H1 (cell line): ENCODE measurements at places on chromosomes 7 and 10.
A peak's percentile ranks its signal among the peaks of the same experiment; 100 is the strongest.

DNA sequence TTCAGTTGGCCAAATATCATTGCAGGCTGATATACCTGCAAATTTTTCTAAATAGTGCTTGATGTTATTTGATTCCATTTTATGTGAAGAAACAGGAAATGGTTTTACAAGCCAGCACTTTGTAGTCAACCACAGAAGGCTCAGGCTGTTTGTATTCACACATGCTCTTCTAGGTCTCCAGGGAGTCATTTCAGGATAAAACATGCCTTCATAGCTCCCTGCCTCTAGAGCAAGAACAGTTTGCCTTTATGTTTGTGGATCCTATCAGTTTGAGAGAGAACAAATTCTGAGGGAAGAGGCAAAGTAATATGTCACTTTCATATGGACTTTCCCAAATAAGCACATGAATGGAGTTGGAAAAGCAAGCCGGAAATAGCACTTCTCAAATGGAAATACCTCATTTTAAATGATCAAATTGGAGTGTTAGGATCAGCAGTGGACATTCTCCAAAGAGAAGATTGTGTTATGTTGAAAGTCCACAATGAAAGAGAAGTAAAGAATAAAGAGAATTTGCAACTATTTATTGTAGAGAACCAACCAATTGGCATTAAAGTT is 277.6 kb downstream of the KCND2 start:
- no peak for DNase-seq

DNA sequence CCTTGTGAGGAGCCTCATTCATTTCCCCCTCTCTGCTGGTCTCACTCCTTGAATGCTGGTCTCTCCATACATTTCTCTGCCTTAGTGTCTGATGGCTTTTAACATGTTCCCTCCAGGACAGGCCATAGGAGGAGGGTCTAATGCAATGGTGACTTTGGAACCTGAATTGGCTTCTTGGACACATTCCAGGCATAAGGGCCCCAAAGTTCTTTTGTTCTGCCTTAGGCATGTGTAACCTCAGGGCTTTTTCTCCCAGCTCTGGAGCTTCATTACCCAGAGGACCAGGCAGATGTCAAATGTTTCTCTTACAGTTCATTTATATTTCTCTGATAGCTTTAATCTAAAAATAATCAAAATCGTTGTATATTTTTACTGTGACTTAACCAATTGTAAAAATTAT is 162.6 kb downstream of the SDK1 start:
- no peak for DNase-seq

DNA sequence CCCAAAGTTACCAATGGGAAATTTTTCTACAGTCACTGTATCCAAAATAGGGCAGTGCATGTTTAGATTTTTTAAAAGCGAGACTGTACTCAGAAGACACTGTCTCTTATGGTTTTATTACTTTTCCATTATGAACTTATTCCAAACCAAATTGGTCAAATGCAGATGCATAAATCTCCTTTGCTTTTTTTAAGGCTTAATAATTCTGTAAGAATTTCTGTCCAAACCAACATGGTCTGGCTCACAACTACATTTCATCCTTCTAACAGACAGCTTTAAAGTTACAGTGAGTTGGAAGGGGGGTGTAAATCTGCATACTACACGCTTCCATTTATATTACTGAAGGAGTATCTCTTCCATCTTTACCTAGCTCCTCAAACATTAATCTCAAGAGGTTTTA is 199.2 kb downstream of the SLC25A13 start:
- DNase-seq, result no peak

GRCh38 chr10:132360766-132361447 is 28.9 kb downstream of the LRRC27 start:
- no peak for DNase-seq

- DNase-seq, result no peak
Observed at GRCh38 chr10:79416578-79417255, 28.7 kb downstream of the ZCCHC24 start.

GRCh38 chr7:43439631-43440401 is 143.1 kb upstream of the STK17A start:
- peak; percentile 85 for DNase-seq

DNA sequence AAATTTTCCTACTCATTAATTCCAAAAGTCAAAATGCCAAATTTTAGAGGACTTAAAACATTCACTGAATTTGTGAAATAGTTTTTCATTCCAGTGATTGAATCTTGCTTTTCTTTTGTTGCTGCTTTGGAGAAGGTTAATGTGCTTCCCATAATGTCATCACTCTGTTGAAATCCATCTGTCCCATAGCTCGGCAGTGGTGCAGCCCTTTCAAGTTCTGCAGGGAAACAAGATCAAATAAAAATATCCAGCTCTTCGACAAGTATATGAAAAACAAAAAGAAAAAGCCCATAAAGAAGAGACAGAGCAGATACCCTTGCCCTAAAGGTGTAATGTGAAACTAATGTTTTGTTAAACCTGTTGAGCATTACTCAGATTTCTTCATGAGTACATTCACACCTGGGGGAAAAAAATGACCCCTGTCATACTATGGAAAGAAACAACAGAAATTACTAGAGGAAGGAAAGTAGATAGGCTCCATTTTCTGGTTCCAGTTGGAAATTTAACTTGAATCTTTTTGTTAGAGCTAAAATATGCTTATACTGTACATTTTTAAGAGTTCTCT is 35.1 kb downstream of the AGR3 start:
- no peak for DNase-seq

- DNase-seq, result no peak
Observed at GRCh38 chr10:29120216-29120615, 168.7 kb upstream of the LYZL1 start.

DNA sequence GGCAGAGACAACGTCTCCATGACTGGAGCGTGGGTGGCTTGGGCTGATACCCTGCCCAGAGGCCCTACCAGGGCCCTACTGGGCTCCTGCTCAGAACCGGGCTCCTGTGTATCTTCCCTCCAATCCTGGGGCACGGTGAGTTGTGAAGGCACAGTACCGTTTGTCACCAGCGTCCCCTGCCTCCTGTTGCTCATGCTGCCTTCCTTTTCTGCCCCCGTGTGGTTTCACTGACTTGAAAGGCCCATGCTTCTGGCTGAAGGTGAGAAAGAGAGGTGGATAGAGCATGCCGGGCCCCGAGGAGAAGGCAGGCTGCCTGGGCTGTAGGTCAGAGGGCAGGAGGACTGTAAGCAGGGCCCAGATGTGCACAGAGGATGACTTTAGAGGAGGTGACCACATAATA is 9.1 kb upstream of the DMBT1 start:
- no peak for DNase-seq

- DNase-seq, result no peak
Observed at GRCh38 chr10:37390926-37391325, 265.5 kb downstream of the ANKRD30A start.

DNA sequence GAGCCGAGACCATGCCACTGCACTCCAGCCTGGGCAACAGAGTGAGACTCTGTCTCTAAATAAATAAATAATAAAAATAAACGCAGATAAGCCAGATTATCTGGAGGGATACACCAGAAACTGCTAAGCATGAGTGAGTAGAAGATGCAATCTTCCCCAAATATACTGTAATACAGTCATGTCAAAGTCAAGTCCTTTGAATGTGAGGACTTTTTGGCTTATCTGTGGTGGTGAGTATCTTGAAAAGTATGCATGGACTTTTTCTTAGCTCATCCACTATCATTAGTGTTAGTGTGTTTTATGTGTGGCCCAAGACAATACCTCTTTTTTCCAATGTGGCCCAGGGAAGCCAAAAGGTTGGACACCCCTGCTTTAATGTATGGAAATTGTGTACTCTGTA is 44.7 kb upstream of the PITRM1 start:
- no peak for DNase-seq

DNA sequence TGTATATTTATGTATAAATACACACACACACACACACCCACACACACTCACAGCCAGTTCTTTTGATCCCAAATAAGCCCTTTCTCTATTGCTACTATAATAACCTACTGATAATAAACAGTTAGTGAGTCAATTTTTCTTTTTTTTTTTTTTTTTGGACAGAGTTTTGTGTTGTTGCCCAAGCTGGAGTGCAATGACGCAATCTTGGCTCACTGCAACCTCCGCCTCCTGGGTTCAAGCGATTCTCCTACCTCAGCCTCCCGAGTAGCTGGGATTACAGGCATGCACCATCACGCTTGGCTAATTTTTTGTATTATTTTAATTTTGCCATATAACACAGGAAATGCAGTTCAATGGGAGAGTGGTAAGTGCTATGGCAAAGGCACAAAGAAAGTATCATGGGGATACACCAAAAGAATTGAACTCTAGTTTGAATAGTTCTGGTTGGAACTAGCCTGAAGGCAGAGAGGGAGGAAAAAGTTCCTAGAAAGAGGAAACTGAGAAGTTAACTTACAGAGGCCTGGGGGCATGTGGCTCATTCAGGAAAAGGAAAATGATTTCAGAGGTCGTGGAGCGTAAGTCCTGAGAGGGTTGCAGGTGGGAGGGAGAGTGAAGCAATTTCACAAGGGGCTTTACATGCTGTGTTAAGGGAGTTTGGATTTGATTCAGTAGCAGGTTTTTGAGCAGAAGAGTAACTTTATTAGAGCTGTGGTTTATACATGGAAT is 44.4 kb upstream of the JCAD start:
- no peak for DNase-seq

DNA sequence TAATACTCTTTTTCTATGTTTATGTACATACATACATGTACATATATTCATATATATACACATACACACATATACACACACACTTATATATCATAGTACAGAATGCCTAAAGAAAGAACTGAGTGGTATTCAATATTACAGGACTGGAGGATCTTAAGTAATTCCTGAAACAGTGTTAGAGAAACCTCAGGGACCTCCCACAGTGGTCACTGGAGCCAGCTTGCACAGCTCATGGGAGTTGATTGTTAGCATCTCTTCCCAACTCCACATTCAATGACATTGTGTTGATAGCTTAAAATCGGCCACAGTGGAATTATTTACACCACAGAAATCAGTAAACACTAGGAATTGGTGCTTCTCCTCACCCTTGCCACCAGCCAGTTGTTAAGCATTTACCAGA is 6.0 kb downstream of the LRRC17 start:
- DNase-seq, result no peak

DNA sequence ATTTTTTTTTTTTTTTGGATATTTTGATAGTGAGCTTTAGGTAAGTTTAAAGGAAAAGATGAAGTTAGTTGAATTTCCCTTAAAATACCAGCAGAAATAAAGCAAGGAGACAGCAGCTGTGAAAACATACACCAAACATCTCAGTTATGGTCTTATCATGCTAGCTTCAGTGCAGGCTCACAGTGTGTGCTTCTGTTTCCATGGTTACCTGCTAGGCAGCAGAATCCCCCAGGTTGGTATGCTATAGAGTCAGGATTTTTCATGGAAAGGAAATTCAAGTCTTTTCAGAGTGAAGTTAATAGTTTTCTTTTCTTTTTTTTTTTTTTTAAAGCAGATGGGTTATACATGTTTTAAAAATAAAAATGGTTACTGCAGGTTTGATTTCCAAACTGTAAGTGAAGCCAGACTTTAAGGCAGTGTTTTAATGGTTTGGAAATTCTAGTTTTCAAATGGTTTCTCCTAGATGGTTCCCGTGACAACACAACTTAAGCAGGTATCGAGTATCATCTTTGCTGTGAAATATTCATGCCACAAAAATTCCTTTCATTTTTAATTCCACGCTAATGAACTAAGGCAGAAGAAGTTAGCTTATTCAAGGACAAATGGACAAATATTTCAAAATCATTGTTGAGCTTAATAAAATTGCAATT is 230.9 kb downstream of the BICC1 start:
- no peak for DNase-seq

GRCh38 chr7:128738570-128739047 is 550 bp upstream of the CALU start:
- DNase-seq, result no peak

DNA sequence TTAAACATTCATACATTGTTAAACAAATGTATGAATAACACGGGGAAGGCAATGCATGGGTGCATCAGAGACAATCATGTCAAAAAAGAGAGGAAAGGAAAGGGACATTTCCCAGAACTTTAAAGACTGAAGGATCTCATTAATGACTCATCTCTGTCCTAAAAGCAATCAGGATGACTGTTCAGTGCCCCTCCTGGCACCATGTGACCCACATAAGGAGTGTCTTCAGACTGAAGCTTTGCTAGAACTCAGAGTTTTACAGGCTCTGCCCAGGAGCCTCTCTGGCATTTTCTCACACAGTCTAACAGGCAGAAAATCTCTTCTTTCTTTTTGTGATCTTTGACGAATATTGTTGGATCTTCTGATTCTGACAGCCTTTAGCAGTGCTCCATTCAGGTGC is 315.3 kb downstream of the OTUD1 start:
- DNase-seq, result no peak

DNA sequence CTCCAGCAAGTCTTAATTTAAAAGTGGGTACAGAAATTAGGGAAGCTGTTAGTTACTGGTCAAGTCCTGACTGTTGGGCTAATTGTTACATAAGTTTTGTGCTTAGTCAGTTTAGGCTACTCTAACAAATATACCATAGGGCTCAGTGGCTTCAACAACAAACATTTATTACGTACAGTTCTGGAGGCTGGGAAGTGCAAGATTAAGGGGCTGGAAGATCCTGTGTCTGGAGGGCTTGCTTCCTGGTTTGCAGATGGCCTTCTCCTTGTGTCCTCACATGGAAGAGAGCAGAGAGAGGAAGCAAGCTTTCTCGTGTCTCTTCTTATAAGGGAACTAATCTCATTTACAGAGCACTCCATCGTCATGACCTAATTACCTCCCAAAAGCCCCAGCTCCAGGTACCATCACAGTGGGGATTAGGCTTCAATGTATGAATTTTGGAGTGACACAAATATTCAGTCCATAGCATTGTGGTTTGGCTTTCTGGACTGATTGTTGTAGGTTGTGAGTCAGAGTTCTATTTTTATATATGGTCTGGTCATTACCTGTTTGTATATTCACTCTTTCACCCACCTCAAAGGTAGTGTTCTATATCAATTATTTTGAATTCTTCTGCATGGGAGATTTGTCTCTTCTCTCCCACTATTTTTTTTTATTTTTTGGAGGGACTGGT is 17.1 kb downstream of the ST7 start:
- no peak for DNase-seq

GRCh38 chr10:108749042-108749441 is 1174.3 kb downstream of the XPNPEP1 start:
- no peak for DNase-seq
